ENCODE measurements at places on chromosomes 2 and 18. TPM values are rescaled to one million over a fixed set of nuclear protein-coding genes. Genes with fewer than 3 reads are reported as not detected.

The KLHL29 gene
- 5.2 TPM for total RNA-seq

The FAM237A gene
- not detected for total RNA-seq

The CNDP1 gene
- not detected for total RNA-seq

The IL37 gene
- total RNA-seq, result not detected

The SPC25 gene
- total RNA-seq, result 18.7 TPM

The SALL3 gene
- total RNA-seq, result not detected

The SPP2 gene
- total RNA-seq, result not detected

The LINC00305 gene
- not detected for total RNA-seq

The KCNG2 gene
- not detected for total RNA-seq

The ARHGAP28 gene
- 0.03 TPM for total RNA-seq

The KCNIP3 gene
- 1.5 TPM for total RNA-seq

The MATN3 gene
- 11.4 TPM for total RNA-seq

The MAIP1 gene
- 38.0 TPM for total RNA-seq

All from A549 treated with GW870086 at 1 μM for 4 hours (cell line).